ENCODE measurements at places on chromosomes 12 and 14.
A peak's percentile ranks its signal among the peaks of the same experiment; 100 is the strongest.

DNA sequence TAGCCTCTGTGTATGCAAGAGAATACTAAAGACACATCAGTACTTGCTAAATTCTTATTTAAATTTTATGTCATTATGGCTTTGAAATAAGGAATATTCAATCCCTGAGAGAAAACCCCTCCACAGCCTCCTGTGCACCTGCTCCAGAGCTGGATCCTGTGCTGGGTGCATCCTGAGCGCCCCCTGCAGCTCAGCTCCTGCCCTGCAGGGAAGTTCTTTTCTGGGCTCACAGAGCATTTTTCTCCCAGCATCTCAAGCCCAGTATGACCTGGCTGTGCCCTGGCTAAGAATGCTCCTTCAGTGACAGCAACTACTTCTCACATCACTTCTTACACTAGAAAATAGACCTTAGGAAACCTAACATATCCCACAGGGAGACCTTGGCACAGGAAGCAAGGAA is 1211.7 kb downstream of the TMEM121 start:
- no peak for DNase-seq

GRCh38 chr14:83894568-83894967 is 1635.4 kb upstream of the FLRT2 start:
- DNase-seq, result no peak

DNA sequence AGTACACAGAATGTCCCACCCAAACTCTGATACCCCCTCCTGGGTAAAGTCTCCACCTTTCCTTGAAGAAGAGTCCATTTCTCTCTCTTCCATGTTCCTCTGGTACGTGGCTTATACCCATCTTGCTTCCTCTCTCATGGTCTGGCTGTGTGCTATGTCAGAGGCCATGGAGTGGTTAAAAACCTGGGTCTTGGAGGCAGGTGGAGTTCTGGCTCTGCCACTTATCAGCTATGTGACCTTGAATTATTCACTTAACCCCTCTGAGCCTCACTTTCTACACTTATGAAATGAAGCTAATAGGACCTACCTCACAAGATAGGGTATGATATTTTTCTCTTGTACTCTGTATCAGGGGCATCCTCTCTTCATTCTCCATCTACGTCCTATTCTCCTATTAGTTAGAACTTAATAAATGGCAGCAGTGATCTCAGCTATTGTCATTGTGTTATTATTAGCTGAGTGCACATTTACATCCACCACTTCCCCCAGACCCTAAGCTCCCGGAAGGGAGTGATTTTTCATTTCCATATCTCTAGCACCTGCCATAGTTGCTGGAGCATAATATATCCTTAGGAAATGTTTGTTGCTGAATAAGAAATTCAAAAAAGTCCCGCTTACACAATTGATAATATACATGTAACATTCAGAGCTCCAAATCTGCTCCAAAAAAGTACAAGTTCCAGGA is 59.8 kb upstream of the NOS1 start:
- no peak for DNase-seq

GRCh38 chr12:106305376-106305775 is 2.8 kb downstream of the TCP11L2 start:
- no peak for DNase-seq

DNA sequence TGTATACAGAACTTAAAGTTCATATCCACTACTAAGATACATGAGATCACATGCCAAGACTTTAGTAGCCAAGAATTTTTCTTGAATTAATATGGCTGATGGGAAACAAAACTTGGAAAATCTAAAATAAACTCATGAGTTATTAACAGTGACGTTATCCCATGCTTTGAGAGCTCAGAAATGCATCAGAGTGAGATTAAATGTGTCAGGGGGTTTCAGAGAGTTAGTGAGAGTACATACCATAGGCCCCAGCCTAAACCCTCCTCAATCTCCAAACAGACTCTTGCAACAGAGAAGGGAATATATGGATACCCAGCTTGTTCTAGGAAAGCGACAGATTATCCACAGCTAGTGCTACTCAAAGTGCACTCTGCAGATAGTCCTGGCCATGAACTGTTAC is 19.3 kb downstream of the SLC35F4 start:
- no peak for DNase-seq

DNA sequence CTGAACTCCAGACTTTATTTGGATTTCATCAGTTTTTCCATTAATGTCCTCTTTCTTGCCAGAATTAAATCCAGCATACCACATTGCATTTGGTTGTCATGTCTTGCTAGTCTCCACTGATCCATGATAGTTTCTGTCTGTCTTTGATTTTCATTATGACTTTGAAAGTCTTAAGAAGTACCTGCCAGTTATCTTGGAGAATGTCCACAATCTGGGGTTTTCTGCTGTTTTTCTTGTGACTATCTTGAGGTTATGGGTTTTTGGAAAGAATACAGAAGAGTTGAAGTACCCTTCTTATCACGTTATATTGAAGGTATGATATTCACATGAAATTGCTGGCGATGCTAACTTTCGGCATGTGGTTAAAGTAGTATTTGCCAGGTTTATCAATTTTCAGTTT is 282.3 kb upstream of the PRICKLE1 start:
- DNase-seq, result no peak

- DNase-seq, result no peak
These were observed 233.6 kb upstream of the MIS18BP1 start for GRCh38 chr14:45486599-45486998.

GRCh38 chr14:63611078-63611477 is 30.6 kb downstream of the WDR89 start:
- DNase-seq, result no peak

- DNase-seq, result no peak
These were observed 26.8 kb downstream of the DUSP6 start for GRCh38 chr12:89325495-89325894.

- no peak for DNase-seq
These were observed 411.3 kb upstream of the USP15 start for GRCh38 chr12:61848893-61849292.

- DNase-seq, result no peak
These were observed 258.7 kb downstream of the SYT10 start for GRCh38 chr12:33180918-33181317.

DNA sequence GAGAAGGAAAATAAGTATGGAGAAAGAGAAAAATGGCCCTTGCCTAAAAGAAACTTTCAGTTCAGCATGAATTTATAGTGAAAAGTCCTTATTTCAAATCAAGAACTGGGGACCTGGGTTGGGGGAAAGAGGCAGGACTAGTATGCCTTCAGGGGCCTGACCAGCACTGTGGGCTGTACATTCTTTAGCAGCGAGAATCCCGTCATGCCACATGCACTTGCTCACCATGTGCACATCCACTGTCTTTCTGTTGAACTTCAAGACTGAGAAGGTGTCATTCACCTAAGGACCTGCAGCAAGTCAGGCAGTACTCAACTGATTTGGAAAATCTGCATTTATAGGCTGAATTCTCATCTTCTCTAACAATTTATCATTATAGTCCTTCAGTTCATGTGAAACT is 50.2 kb downstream of the RAB35 start:
- DNase-seq, result no peak

- peak; percentile 7 for DNase-seq
These were observed at the start of gene WSCD2 for GRCh38 chr12:108129017-108129812. Gene WSCD2 (plus strand): TSS chr12:108129288. CDS start chr12:108195833, 66,545 bp downstream.

- no peak for DNase-seq
These were observed 18.1 kb downstream of the GMFB start for GRCh38 chr14:54470701-54471100.

- no peak for DNase-seq
These were observed 6.9 kb downstream of the TNFRSF1A start for GRCh38 chr12:6334940-6335450.

DNA sequence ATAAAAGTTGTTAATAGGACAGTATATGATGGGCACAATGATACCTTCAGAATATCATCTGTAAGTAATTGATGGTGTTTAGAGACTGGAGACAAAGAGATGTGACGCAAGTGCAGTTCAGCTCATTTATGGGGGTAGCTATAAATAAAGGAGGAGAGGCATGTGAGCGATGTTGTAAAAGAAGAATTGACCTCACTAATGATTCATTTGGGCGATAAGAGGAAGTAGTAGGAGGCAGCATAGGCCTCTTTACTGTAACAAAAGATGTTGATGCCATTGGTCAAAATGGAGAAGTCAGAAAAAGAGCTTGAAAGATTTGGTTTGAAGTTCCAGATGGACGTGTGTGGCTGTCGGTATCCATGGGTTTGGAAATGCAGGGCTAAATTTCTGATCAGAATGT is 70.0 kb downstream of the FLRT2 start:
- peak; percentile 16 for DNase-seq

GRCh38 chr14:92781350-92781749 is 12.8 kb upstream of the GOLGA5 start:
- no peak for DNase-seq

- no peak for DNase-seq
These were observed 205.2 kb upstream of the GRIP1 start for GRCh38 chr12:66884091-66884490.

DNA sequence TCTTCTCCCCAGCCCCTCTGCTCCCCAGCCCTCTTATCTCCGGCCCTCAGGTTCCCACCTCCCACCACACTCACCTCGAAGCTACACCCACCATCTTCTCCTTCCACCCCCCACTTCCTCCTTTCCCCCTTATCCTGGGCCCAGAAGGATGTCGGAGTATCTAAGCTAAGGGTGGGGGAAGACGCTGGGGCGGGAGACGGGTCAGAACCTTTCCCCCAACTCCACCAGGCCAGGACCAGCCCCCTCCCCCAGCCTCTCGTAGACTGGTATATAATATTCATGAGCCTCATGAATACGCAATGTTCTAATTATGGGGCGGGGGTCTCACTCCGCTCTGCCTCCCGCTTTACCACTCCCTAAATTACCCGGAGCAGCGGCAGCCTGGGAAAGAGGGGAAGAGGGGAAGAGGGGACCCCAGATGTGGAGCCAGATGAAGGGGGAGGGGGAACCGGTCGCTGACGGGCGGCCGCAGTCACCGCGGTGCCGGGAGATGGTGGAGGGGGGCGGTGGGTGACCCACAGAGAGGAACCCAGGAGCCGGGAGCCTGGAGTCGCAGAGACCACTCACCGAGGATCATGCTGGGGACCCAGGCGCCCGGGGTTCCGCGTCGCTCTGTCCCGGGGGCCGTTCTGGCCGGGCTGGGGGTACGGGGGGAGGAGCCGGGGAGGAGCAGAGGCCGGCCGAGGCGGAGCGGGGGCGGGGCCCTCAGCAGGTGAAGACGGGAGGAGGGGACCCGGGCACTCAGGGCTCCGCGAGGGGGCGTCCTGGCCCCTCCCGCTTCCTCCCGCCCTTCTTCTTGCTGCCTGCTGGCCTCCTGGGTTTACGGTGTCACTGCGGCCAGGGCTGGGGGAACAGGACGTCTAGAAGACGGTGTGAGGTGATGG is 6.4 kb upstream of the ZNF385A start:
- peak; percentile 21 for DNase-seq

DNA sequence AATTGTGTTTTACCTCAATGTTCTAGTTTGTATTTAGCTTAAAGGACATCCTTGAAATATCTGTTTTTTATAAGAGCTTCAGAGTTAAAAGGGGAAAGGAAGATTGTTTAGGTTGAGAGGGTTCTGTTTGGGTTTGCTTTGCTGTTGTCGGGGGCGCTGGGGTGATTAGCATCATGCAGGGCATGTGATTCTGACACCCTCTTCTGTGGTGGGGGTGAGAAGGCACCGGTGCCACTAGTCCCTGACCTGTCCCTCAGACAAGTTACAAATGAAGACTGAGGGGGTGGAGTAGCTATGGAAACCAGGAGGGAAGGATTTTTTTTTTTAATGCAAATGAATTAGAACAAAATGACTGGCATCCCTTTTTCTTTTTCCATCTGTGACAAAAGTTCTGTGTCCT is 291.3 kb downstream of the RPAP3 start:
- DNase-seq, result no peak

GRCh38 chr12:28776913-28777422 is 372.1 kb upstream of the FAR2 start:
- peak; percentile 30 for DNase-seq
